ENCODE measurements at places on chromosomes 6 and 20. TPM values are rescaled to one million over a fixed set of nuclear protein-coding genes. Genes with fewer than 3 reads are reported as not detected.

DNA sequence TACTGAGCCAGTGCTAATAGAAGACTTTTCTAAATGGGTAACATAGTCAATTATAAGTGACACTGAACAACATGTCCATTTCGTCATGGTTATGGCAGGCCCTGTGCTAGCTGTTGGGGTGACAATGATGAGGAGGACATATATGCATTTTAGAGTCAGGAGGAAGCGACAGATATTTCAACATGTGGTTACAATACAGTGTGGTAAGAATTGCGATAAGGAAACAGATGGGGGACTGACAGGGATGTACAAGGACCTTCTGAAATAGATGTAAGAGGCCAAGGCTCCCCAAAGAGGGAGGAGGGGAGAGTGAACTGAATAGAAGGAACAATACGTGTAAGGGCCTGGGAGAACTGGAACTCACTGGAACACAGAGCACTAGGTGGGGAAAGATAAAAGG lies 11.7 kb downstream of the MMP24 start:
- no peak for DNase-seq
- no peaks in the 10 kb centered on the region for H3K36me3 ChIP-seq
- H3K27ac ChIP-seq, result no peak overlapping the region
- no peaks in the 10 kb centered on the region for H3K4me1 ChIP-seq
- H3K27me3 ChIP-seq, result no peaks in the 10 kb centered on the region

DNA sequence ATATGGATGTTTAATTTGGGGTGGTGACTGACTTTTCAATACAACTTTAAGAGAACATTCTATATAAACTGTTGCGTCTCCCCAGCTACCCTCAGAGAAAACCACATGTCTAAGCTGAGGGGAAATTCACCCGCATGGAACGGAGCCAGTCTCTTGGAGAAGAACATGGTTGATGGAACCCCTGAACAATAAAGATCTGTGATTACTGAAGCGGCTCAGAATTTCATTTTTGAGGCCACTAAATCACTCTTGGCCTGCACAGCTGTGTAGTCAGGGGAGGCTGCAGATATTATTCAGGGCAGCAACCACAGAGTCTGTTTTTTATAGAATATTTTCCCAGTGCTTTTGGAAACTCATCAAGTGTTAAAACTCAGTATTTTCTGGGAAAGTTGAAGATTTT lies 73.8 kb downstream of the EYA4 start:
- DNase-seq, result no peak
- no peak overlapping the region for H3K4me3 ChIP-seq
- H3K4me1 ChIP-seq, result no peaks in the 10 kb centered on the region
- no peaks in the 10 kb centered on the region for H3K27me3 ChIP-seq

The CST2 gene
- total RNA-seq, result not detected

The CASS4 gene
- not detected for total RNA-seq

DNA sequence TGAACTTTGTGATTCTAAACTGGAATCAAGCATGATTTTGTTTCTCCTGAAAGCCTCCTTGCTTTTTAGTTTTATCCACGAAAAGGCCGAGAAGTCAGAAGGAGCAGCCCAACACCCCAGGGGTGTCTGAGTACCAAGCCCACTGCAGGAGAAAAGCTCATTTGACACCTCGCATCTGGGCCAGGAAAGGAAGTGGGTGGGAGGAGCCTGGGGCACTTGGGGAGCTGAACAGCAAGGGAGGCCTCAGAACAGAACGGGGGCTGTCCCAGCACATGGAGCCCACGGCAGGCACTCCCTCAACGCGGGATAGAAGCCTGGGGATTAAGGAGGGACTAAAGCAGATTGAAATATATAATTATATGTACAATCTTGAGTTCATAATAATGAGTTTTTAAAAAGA lies 6.6 kb downstream of the KIF25 start:
- DNase-seq, result no peak
- no peak overlapping the region for H3K27ac ChIP-seq
- no peaks in the 10 kb centered on the region for H3K27me3 ChIP-seq

- no peak overlapping the region for H3K27ac ChIP-seq
- DNase-seq, result peak; percentile 70
- H3K4me1 ChIP-seq, result no peaks in the 10 kb centered on the region
- H3K27me3 ChIP-seq, result no peaks in the 10 kb centered on the region
- H3K36me3 ChIP-seq, result no peaks in the 10 kb centered on the region
Observed at GRCh38 chr6:8219352-8219943, 117.1 kb upstream of the EEF1E1 start.

DNA sequence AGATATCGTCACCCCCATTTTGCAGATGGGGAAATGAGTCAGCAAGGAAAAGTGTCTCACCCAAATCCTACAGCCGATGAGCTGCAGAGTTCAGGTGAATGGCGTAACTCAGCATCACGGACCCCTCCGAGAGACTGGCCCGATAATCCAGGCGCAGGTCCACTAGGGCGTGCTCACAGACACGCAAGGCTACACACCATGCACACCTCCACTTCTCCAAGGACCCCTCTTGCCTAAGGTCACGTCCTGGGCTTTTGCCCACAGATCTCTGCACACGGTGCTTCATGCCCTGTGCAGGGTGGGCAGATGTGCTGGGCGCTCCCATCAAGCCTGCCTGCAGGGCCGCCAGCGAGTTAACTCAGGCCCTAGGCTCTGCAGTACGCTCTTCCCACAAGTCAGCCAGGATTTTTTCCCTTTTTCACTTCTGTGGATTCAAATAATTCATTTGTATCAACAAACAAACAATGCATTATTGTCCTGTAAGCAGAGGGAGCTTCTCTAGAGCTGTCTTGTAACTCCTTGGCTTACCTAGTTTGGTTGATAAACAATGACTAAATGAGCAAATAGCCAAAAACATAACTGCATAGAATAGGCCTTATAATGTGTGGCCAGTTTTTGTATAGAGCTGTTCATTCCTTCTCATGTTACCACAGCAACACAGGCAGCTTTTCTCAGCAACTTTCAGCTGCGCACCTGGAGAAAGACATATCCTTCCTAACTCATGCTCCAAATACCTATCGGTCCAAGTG lies 139.1 kb downstream of the AGPAT4 start:
- H3K36me3 ChIP-seq, result no peaks in the 10 kb centered on the region
- no peak overlapping the region for H3K4me3 ChIP-seq
- no peak for DNase-seq
- peak overlapping the region; percentile 74 for H3K27ac ChIP-seq
- peaks cover 49% of the 10 kb centered on the region for H3K4me1 ChIP-seq
- H3K27me3 ChIP-seq, result no peaks in the 10 kb centered on the region

The TRIM40 gene
- not detected for total RNA-seq

The CGA gene
- not detected for total RNA-seq

DNA sequence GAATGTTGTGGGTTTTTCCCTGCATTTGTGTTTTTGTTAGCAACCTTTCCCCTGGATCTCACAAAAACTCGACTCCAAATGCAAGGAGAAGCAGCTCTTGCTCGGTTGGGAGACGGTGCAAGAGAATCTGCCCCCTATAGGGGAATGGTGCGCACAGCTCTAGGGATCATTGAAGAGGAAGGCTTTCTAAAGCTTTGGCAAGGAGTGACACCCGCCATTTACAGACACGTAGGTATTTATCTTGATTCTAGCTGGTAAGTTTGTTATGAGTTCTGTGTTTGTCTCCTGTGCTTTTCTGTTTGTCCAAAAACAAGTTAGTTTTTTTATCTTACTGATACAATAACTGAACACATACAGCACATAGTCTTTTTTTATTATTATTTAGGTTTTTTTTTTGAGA lies 3.0 kb downstream of the SLC25A27 start:
- H3K4me3 ChIP-seq, result no peak overlapping the region
- peaks cover 24% of the 10 kb centered on the region for H3K4me1 ChIP-seq
- peak; percentile 64 for DNase-seq

DNA sequence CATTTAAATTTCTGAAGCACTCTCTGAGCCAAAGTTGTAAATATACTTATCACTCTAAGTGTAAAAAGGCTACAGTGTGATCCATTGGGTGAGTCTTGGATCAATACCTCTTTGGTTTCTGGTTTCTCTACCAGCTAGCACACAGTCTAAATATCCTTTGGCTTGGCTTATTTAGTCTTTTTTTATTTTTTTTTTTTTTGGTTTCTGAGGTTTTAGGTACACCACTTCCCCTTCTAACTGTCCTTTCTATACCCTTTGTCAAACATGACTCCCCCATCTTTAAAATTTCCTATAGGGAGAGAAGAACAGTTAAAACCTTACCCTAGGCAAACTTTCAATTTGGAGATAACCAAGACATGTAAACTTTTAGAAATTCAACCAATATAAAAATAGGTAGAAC lies 379.0 kb downstream of the PHF3 start:
- H3K4me1 ChIP-seq, result no peaks in the 10 kb centered on the region
- H3K36me3 ChIP-seq, result no peaks in the 10 kb centered on the region
- no peak for DNase-seq
- H3K27ac ChIP-seq, result no peak overlapping the region
- H3K27me3 ChIP-seq, result no peaks in the 10 kb centered on the region
- no peak overlapping the region for H3K4me3 ChIP-seq

The THBS2 gene
- total RNA-seq, result not detected

GRCh38 chr6:170459451-170459850 lies 93.7 kb downstream of the PSMB1 start:
- no peaks in the 10 kb centered on the region for H3K27me3 ChIP-seq
- no peaks in the 10 kb centered on the region for H3K36me3 ChIP-seq
- H3K4me1 ChIP-seq, result peaks cover 6% of the 10 kb centered on the region
- no peak overlapping the region for H3K27ac ChIP-seq
- H3K4me3 ChIP-seq, result peak overlapping the region; percentile 43

The ABHD16A gene
- 92.1 TPM for total RNA-seq

GRCh38 chr6:118739696-118740353 lies 88.4 kb upstream of the CEP85L start:
- H3K27ac ChIP-seq, result no peak overlapping the region
- no peak for DNase-seq
- H3K4me3 ChIP-seq, result no peak overlapping the region
- no peaks in the 10 kb centered on the region for H3K36me3 ChIP-seq
- no peaks in the 10 kb centered on the region for H3K27me3 ChIP-seq

DNA sequence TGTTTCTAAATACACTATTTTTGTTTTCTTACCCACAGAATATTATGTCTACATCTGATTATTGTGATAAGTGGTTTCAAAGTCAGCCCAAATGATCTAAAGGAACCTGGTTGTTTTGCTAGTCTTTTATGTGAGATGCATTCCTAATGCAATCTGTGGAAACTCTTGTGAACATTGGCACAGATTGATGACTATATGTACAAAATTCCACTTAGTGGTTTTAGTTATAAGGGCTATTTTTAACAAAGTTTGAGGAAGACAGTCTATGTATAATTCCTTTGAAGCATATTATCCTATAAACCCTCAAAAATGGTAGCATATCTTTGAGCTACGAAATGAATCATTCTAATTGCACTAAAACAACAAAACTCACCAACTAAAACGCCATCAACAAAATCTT lies 140.9 kb downstream of the GRIK2 start:
- no peak for DNase-seq
- no peaks in the 10 kb centered on the region for H3K4me1 ChIP-seq
- H3K36me3 ChIP-seq, result no peaks in the 10 kb centered on the region
- no peak overlapping the region for H3K4me3 ChIP-seq
- no peak overlapping the region for H3K27ac ChIP-seq
- no peaks in the 10 kb centered on the region for H3K27me3 ChIP-seq

DNA sequence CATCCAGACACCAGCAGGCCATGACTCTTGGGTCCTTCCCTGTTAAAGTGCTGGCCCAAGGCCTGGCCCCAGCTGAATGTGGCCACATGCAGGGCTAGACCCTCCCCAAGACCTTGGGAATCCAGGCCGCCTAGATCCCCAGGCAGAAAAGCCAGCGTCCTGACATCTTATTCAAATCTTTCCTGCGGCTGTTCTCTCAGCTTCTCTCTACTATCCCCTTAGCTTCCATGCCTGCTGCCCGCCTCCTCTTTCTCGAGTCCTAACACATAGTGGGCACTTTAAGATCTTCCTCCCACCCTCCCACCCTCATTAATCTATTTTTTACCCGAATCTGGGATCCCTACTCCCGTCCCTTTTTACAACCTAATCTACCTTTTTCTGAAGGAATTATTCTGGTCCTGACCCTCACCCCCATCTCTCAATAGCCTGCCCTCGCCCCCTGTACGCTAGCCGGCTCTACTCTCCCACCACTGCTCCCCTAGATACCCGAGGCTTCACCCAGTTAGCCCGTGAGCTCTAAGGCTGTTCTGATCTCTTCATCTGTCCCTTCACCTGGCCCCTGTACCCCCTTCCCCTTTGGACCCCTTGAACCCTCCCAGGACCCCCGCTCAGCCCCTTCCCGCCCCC lies at the start of gene CCHCR1:
CCHCR1 (minus strand) TSS at position 290 of the 627 bp plus-strand sequence; CDS start at position 88, 202 bp downstream.
- H3K4me3 ChIP-seq, result peak within 1 kb of the TSS; percentile 70
- peak; percentile 44 for DNase-seq
- H3K27ac ChIP-seq, result peak within 1 kb of the TSS; percentile 35
- H3K36me3 ChIP-seq, result peaks cover 3% of the 10 kb centered on the region
- peaks cover 25% of the 10 kb centered on the region for H3K4me1 ChIP-seq

DNA sequence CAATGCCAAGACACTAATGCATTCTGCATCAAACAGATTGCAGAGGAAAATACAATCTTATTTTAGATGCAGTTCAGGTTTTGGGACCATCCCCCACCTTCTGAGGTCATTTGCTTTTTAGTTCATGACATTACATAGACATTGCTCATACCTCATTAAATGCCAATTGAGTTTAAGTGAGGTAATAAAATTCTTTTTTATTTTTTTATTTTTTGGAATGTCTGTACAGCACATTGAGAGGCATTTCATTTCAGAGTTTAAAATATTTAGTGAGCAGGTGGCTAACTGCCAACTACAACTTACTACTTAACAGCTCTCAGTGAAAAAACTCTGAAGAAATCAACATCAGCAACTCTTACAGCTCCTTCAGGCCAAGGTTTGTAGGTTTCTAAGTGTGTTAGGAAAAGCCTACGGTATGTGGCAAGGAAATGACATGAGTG lies 482.2 kb upstream of the RNF217 start:
- DNase-seq, result no peak
- no peaks in the 10 kb centered on the region for H3K27me3 ChIP-seq
- no peak overlapping the region for H3K27ac ChIP-seq

- no peak overlapping the region for H3K4me3 ChIP-seq
- no peaks in the 10 kb centered on the region for H3K4me1 ChIP-seq
- no peak overlapping the region for H3K27ac ChIP-seq
- H3K27me3 ChIP-seq, result no peaks in the 10 kb centered on the region
- H3K36me3 ChIP-seq, result peaks cover 9% of the 10 kb centered on the region
Observed at GRCh38 chr6:161103475-161103874, 111.9 kb downstream of the MAP3K4 start.

The XRN2 gene
- 48.6 TPM for total RNA-seq

The TCF15 gene
- not detected for total RNA-seq

DNA sequence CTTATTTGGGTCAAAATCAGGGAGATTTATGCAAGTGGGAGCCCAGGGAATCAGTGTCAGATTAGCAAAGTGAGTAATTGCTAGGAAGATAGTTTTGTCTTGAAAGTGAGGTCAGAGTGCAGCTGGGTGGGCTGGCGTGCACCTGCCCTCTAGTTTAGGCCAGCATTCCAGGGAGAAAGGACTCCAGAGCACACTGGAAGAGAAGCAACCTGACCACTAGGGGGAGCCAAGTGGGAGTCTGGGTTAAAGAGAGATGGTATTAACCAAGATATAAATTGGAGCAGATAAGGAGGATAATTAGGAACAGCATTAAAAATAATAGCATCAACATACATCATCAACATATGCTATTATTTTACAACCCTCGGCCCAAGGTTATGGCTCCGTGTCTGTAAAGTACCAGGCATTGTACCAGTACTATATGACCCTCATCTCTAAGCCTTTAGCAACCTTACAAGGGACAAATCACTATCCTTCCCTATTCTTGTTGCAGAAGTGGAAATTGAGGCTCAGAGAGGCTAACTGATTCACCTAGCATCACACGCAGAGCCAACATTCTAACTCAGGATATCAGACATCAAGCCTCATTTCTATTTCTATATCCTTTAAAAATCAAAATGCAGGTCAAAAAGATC lies 57.8 kb downstream of the SLC2A10 start:
- H3K27ac ChIP-seq, result no peak overlapping the region
- DNase-seq, result peak; percentile 77
- no peaks in the 10 kb centered on the region for H3K4me1 ChIP-seq
- no peaks in the 10 kb centered on the region for H3K27me3 ChIP-seq

The NDUFAF4 gene
- 50.8 TPM for total RNA-seq

All from Karpas-422 (cell line).